ENCODE measurements at places on chromosomes 3 and 15. TPM values are rescaled to one million over a fixed set of nuclear protein-coding genes. Genes with fewer than 3 reads are reported as not detected.

The TNFAIP8L3 gene
- 8.5 TPM for total RNA-seq

GRCh38 chr15:23073890-23074646 is 34.7 kb upstream of the TUBGCP5 start:
- no peak for DNase-seq

The RAB11A gene
- 161 TPM for total RNA-seq

DNA sequence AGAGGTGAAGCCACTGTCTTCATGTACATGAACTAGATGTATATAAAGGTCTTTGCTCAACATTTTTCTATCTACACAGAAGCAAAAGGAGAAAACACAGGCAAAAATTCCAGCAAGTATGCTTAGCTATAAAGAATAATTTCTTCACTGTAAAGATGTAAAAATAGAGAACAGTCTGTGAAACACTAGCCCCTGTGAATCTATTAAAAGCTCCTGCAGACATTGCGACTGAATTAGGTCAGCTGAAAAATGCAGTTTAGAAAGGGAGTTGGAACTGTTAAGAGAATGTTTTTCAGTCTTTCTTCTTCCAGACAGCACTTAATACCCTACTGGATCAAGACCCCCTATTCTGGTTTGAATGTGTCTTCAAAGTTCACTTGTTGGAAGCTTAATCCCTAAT is 291.5 kb downstream of the KBTBD8 start:
- DNase-seq = no peak

DNA sequence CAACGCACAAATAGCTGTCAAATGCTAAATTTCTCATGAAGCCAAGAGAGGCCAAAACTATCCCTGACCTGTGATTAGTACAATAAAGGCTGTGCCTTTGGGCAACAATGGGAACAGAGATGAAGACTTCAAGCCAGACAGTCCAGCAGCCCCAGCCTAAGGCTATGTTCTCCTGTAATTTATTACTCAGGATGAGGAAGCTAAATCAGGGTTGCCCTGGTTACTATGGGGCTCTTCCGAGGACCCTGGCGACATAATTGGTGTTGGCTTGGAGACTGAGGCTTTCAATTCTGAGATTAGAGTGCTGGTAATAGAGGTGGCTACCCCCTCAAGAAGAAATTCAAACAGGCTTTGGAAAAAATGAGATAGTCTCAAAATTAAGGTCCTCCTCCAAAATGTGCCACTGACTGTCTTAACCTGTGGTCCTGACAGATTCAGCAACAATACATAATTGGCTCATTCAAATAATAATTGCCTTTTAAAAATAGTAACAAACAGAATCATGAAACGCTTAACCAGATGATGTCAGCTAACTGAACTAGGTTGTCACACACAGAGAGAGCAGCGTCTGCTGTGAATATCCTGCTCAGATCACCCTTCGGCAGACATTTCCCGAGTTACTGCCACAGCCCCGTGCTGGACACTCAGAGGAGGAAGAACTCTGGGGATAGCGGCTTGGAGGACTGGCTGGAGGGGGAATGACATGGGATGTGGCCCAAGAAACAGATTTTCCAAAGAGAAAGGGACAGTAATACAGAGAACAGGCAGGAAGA is 43.0 kb downstream of the NSMCE3 start:
- no peak for DNase-seq

DNA sequence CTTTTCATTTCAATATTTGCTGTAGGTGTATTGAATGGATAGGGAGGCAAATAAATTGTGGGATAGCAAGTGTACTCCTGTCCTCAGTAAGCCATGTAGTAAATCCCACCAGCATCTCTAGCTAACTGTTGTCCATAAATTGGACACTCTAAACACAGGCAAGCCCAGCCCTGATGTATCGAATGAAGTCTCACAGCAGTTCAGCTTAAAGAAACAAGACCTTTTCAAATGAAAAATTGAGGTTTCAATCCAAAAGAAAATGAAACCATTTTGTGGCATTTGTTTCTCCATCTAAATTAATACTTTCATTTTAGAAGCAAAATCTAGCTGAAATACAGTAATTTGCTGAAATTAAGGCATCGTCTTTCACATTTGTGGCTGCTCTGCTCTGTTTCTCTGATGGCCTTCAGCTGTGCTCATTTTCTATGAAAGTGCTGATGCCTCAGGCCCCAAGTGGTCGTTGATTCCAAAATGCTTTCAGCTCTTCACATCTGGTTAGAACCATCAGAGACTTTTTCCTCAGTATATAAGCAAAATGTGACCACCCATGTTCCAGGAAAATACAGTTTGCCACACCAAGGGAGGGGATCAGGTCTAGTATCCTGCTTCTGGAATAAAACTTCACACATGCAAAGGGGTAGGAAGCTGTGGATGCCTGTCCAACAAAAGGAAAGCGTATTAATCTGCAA is 245.0 kb downstream of the ZMAT3 start:
- DNase-seq = no peak

The KLHL40 gene
- not detected for total RNA-seq

The ARRDC4 gene
- 15.9 TPM for total RNA-seq
